ENCODE measurements at places on chromosomes 5 and 9.

- DNase-seq = no peak
These were observed 78.9 kb downstream of the OR2K2 start for GRCh38 chr9:111250875-111251842.

GRCh38 chr9:89139455-89139854 is 39.2 kb downstream of the SHC3 start:
- no peak for DNase-seq

DNA sequence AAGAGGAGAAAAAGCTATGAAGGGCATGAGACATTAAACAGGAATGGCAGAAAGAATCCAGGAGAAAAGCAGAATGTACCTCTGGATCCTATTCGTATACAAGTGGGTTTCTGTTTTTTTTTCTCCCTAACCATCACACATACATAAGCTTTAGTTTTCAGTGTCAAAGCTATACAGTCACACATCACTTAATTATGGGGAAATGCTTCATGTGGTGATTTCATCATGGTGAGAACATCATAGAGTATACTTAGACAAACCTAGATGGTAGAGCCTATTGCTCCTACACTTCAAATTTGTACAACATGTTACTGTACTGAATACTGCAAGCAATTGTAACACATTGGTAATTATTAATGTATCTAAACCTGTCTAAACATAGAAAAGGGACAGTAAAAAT is 290.6 kb downstream of the AOPEP start:
- DNase-seq = no peak

GRCh38 chr9:16982780-16983310 is 112.4 kb upstream of the BNC2 start:
- no peak for DNase-seq

GRCh38 chr9:90021216-90021906 is 416.5 kb downstream of the GADD45G start:
- no peak for DNase-seq

DNA sequence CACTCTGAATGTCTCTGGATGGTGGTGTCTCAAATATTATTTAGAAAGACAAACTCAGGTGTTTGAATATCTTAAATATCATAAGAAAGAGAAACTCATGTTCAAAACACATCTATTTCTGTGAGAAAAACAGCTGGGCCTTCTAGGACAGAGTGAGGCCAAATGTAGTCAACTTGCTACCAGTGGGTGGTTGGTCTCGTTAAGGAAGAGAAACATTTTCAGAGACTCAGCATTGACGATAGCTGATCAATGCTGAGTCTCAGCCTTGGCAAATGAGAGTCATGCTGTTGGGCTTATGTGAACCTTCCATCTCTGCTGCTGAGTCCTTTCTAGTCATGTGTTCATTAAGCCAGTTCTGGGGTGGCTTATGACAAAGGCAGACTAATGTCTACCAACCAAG is 418.0 kb downstream of the CETN3 start:
- DNase-seq = no peak

DNA sequence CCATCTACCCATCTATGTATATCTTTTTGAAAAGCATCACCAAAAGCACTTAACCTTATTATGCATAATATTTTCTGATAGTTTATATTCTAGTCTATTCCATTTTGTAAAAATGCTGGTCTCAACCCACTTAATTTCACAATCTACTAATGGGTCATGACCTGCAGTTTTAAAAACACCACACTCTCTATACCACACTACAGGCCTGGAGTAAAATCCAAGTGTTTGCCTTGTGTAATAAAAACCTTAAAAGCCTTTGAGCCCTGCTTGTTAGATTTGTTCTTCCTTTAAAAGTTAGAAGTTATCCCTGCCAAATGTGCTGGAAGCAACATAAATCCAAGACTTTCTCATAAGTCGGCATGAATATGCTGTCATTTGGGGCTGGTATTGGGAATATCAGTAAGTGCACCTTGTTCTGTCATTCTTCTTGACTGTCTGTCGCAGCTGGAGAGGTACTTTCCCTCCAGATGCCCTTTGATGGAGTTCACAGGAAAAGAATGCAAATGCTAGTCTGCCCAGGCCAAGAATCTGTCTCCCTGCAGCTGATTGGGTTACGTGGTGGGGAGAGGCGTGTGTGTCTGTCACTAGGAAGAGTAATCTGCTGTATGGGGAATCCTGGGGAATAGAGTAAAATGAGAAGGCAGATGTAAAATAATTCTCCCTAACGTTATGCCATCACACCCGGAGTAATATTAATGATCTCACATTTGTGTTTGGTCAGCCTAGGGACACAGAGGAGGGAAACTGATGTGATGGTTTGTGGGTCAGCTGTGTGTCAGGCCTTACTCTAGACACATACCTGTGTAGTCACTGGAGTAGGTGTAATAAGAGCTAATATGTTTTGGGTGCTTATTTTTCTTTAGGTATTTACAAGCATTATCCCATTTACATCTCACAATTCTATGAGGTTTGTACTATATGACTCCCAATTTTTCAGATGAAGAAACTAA is 79.4 kb downstream of the ZNF366 start:
- no peak for DNase-seq

DNA sequence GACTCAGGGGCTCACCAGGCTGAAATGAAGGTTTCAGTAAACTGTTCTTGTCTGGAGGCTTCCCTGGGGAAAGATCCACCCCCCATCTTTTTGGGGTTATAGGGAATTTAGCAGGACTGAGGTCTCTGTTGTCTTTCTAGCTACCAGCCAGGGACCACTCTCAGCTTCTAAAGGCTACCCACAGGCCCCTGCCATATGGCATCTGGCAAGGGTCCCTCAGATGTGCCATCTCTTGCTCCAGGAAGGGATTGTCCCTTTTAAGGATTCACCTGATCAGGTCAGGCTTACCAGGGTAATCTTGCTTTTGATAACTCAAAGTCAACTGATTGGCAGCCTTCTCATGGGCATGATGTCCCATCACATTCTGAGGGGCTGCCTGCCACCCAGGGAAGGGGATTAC is 65.0 kb downstream of the NSUN2 start:
- no peak for DNase-seq

- no peak for DNase-seq
These were observed 11.5 kb downstream of the SNX30 start for GRCh38 chr9:112761912-112762655.

GRCh38 chr5:91591076-91591475 is 208.0 kb upstream of the ARRDC3 start:
- no peak for DNase-seq

- DNase-seq = no peak
These were observed 98.5 kb upstream of the LHFPL2 start for GRCh38 chr5:78747055-78747454.

DNA sequence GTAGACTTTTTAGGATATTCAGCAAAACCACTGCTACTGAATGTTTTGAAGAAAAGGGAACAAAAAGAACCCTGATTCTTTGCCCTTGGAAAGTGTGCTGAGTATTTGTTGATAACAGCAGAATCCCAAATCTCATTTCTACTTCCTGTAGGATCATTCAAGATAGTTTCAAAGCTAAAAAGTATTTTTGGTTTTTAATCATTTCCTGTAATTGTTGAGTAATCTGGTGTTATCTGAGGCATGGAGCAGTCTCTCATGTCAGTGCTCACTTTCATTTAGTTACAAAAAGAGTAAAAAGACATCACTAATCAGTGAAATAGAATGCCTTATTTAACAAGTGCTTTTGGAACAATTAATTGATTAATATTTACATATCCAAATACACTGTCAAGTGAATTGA is 56.1 kb downstream of the ITGA2 start:
- DNase-seq = no peak

GRCh38 chr9:69861011-69861410 is 40.4 kb downstream of the CFAP95 start:
- DNase-seq = no peak

DNA sequence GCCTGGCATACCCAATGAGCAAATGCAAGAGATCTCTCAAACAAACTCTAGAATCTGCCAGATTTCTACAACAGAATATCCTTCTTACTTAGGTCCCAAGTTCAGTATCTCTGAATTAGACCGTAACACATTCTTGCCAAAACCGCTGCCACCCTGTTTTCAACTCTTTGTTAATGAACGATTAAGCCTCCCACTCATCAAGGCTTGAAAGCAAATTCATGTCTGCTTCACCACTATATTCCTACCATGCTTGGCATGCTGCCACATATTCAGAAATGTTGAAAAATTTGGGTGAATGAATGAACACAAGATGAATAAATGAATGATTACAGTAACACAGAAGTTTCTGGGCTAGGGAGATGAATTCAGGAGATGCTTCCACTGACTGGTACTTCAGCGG is 119.9 kb downstream of the BNC2 start:
- DNase-seq = no peak

DNA sequence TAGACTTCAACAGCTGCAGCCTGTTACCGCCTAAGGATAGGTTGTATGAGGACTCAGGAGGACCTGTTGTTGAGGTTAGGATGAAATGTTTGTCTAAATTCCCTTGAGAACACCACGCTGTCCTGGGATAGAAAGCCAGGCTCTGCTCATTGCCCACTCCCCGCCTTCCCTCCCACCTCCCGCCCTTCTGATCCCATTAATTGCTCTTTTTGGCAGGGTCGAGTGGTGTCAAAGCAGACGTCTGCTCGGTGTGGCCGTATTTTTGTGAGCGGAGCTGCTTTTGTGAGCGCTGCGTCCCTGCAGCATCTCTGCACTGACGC is 62.3 kb downstream of the SPATA31C2 start:
- DNase-seq = no peak

- no peak for DNase-seq
These were observed 37.8 kb downstream of the ICE1 start for GRCh38 chr5:5460311-5460710.

DNA sequence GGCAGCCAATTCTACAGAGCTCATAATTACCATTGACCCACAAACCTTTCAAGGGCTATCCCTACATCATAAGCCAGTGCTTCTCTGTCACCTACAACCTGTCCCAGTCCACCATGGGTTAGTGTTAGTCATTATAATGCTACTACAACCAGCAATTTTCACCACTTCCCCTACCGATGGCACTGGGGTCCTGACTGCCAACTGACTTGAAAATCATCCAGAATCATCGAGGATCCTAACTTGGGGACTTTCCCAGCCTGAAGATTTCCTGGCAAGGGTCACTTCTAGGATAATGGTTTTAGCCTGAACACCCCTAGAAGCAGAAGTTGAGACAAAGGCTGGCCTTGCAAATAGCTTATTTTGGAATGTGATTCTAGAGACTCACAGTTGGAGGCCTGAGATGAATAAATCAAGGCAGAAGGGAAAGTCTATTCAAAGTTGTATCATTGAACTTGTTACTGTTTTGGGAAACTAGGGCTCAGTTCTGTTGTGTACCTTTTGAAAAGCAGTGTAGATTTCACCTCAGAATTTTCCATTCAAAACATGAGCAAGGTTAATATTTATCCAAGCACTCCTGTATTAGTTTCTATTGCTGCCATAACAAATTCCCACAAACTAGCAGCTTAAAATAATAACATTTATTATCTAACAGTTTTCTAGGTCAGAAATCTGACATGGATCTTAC is 633.0 kb downstream of the LRRC70 start:
- DNase-seq = no peak

DNA sequence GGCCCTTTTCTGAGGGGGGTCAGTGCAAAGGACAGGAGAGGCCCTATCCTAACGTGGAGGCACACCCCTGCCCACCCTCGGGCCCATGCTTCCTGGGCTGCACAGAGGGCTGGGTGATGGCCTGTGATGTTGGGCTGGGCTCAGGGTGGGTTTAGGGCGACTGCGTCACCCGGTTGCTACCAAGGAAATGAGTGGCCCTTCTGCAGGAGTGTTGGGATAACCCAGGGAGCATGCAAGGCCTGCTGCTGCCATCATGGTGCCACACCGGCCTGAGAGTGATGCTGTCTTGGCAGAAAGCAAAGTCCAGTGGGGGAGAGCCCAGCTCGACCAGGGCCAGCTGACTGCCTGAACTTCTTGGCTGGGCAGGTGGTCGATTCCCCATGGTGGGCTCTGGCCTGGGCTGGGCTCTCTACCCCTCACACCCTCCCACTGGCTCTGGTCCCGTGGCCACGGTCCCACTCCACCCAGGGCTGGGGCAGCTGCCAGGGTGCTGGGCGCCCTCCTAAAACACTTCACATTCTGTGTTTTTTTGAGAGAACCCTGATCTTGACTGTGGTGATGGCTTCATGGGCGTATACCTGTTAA is 21.5 kb upstream of the MRNIP start:
- no peak for DNase-seq

GRCh38 chr5:5483350-5483749 is 60.9 kb downstream of the ICE1 start:
- no peak for DNase-seq

GRCh38 chr5:73008831-73009230 is 53.0 kb downstream of the FCHO2 start:
- no peak for DNase-seq

GRCh38 chr5:35516271-35516670 is 101.4 kb upstream of the SPEF2 start:
- no peak for DNase-seq

DNA sequence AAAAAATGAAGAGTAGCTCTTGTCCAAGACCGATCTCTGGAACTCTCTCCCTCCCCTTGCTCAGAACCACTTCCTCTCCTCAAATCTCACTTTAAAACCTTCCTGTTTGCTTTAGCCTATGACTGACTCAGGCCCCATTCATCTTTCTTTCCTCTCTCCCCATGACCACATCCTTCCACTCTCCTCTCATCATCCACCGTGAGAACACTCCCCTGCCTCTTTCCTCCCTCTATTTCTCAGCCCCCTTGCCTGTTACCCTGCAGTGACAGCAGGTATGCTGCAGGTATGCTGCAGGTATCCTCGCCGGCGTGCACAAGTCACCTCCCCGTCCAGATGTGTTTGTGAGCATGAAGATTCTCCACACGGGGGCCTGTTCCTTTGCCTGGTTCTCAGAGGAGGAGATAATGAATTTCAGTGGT is 505.3 kb downstream of the CCDC171 start:
- DNase-seq = no peak

DNA sequence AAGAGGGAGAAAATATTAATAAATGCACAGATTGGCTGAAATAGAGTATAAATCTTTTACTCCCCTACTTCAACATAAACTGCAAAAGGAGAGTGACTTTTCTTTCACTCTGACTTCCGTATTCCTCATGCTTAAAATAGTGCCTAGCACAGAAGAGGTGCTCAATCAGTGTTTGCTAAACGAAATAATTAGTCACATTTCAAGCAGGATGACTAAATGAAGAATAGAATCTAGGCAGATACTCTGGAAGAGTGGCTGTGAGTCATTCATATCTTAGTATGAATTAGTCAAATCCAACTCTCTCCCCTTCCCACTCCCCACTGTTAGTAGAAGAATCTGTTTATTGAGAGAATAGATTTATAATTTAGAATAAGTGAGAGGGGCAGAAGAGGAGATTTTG is 4.8 kb downstream of the CD274 start:
- DNase-seq = peak; percentile 40
